ENCODE measurements at places on chromosomes 2 and 18.

DNA sequence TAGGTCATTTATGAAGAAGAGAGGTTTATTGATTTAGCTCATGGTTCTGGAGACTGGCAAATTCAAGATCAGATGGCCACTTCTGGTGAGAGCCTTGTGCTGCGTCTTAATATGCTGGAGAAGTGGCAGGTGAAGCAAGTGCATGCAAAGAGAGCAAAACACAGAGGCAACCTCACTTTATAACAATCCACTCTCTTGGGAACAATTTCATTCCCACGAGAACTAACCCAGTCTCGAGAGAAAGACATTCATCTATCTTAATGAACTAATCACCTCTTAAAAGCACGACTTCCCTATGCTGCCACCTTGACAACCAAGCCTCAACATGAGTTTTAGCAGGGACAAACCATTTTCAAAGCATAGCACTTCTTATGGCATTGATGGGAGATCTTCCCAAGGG, 186.5 kb upstream of the RASGRP3 start:
- no peak for DNase-seq

- peak; percentile 89 for DNase-seq
Observed at GRCh38 chr2:10161961-10162441, 39.5 kb downstream of the RRM2 start.

DNA sequence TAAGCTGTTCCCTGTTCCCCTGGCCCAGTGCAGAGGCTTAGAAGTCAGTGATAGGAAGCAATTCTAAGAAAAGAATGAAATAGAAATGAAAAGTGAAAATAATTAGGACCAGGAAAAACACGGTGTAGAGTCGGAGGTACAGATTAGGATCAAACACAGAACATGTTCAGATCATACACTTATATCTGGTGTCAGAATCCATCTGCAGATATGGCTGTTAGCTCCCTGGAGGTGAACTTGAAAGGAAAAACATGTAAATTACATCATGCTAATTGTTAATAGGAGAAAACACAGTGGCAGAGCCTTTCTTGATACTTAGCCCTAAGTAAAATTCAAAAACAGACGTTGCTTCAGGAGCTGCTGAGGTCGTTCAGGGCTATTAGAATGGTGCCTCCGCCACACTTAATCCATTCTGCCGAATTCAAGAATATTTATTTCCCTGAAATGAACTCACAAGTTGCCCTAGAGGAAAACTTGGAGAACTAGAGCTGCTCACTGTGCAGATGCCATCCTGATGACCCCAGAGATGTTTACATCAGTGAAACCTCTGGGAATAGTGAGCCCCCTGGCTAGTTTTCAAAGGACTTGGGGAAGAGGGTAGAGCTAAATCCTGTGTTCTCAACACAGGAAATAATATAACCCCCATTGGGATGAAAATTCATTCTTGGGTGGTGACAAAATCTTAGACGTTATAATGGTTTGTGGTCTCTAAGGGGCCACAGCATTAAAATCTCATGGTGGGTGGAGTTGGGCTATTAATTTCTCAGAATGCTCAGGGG, 27.5 kb downstream of the LPIN1 start:
- DNase-seq: no peak

DNA sequence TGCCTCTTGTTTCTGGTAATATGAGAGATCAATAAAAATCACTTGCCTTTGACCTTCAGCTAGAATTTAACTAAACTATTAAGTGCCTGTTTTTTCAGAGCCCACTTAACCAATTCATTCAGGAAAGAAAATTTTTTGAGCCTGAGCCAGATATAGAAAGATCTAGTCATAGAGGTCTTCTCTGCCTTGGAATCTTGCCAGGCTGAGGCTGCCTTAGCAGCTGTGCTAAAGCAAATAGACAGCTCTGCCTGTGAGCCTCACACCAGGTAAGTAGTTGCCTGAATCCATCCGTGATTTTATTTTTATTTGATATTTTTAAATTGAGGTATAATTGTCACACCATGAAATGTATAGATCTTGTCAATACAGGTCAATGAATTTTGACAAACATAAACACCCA, 27.4 kb downstream of the EVX2 start:
- peak; percentile 44 for DNase-seq

GRCh38 chr2:134396493-134396892, 142.6 kb downstream of the MGAT5 start:
- DNase-seq: no peak

DNA sequence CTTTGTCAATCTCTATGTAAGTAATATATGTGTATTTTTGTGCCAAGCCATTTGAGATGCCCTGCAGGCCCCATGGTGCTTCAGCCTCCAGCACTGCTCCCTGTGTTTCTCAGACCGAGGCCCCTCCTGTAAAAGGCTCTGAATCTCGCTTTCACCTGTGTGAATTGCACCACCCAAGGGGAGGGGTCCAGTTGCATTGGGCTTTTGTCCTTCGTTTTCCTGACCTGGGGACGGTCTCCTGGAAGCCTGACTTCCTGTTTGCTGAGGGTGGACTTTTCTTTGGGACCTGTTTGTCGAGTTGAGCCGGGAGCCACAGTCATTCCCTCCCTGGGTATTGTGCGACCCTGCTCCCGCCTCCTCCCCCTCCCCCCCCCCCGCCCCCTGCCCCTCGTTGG, 48.9 kb downstream of the AGAP1 start:
- no peak for DNase-seq

Measured in NCI-H774 (cell line).